ENCODE measurements at places on chromosomes 2 and 18.

DNA sequence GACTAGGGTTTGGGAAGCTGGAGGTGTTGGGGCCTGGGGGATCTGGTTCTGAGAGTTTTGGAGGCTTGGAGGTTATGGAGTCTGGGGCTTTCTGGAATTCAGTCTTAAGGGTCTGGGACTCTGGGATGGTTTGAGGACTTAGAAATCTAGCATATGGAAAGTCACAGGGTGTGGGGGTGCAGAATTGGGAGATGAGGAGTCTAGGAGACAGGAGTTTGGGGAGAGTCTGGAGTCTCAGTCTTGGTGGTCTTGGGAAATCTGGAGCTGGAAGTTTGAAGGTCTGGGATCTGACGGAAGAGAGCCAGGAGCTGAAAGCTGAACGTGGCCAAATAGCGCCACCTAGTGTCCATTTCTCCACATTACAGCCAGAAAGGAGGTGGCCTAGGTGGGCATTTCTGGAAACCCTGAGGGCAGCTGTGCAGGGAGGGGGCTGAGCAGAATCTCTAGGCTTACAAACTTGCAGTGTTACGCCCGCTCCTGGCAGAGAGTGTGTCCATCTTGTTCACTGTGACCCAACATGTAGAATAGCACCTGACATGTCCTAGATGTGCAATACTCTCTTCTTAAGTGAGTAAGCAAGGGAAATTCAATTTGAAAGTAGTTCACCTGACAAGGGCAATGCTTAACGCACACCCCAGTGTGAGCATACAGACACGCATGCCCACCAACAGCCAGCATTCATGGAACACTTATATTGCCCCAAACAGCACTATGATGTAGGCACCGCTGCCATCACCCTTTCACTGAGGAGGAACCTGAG is 204.8 kb downstream of the TFCP2L1 start:
- DNase-seq = peak; percentile 10

DNA sequence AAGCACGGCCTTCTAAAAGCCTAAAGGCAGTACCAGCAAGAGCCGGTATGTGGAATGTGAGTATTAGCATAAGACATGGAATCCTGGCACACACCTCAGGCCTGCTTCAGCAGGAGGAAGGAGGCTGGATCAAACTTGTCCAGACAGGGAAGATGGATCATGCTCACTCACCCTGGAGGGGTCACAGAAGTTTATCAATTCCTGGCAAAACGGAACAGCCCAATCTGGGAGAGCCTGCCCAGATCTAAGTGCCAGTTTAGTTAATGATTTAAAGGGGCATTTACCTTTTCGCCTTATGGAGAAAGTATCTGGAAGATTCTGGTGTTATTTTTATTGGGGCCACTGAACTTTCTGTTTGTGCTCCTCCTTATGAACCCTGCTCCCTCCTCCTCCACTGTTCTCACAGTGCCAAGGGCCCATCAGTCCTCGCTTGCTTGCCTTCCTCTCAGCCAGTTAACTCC is 58.3 kb upstream of the NFE2L2 start:
- DNase-seq = no peak

GRCh38 chr2:235005603-235006259 is 53.9 kb downstream of the SH3BP4 start:
- DNase-seq = no peak

DNA sequence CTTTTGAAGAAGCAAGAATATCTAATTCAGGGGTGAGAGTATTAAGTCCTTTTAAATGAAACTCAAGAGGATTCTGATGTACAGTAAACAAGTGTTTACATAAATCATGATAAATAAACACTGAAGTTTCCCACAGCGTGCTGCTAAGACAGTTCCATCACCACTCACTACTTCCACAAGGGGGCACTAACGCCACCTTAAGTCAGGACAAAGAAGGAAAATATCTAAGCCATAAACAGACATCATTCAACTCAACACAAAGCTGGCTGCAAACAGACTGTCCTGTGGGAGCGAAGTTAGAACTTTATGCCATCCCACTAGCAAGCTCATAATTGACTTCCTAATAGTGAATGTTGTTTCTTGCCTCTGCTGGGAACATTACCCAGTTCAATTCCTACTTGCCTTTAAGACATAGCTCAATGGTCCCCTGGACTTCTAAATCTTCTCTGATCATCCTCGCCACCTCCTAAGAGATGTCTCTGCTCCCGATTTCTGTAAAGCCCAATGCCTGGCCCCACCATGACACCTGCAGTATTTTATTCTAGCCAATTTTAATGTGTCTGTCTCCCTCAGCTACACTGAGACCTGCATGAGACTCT is 36.5 kb downstream of the MRPL44 start:
- peak; percentile 77 for DNase-seq

DNA sequence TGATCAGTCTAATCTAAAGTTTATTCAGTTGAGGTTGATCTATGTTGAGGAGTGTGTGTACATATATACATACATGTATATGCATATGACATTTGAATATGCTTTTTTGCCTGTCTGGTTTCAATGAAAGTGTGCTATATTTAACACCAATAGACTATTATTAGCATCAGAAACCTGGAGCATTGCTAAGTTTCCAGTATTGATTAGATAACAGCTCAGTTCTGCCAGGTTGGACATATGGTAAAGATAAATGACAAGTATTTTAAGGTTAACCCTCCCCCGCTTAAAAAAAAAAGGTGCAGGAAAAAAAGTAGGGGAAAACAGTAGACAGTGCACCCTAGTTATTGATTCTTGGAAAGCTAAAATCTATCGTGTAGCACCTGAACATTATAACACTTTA is 19.4 kb downstream of the CREB1 start:
- DNase-seq = no peak

DNA sequence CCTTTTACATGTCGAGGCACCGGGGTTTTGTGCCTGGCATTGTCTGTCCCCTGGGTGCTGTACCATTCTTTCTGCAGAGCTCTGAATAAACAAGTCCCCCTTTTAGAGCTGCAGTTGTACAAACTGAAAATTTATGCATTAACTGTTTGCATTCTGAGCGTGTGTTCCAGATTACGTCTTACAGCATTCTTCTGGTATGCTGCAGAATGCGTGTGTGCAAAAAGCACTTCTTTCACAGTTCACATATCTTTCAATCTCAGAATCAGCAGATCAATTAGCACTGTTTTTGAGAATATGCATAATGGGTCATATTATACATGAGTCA is 27.5 kb downstream of the MEIS1 start:
- DNase-seq = no peak

- DNase-seq = no peak
Observed at GRCh38 chr2:145635706-145636427, 1115.9 kb upstream of the ZEB2 start.

GRCh38 chr2:1482981-1483380 is 69.7 kb downstream of the TPO start:
- no peak for DNase-seq

- no peak for DNase-seq
Observed at GRCh38 chr2:177728399-177728765, 335.8 kb downstream of the AGPS start.

GRCh38 chr2:12674644-12675328 is 42.0 kb upstream of the TRIB2 start:
- no peak for DNase-seq

- no peak for DNase-seq
Observed at GRCh38 chr2:88188748-88189147, 18.6 kb downstream of the THNSL2 start.

GRCh38 chr2:197245829-197246804 is 64.5 kb downstream of the ANKRD44 start:
- DNase-seq = no peak

DNA sequence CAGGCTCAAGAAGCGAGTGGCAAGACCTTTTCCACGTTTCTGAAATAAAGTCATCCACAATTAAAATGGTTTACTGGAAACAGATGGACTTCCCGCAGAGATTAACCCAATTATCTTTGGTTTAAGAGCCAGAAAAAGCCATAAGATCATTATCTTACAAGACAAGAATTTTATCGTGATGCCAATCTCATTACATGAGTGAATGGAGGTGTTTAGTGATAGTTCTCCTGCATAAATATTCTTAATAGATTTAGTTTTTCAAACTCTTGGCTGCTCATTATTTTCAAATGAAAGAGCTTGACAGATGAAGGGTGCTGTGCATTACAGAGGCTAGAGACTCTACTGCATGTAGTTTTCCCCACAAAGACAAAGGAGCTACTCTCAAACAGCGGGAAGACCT is 1028.4 kb upstream of the PIK3C3 start:
- DNase-seq = no peak

GRCh38 chr2:154336201-154336600 is 362.3 kb upstream of the KCNJ3 start:
- DNase-seq = no peak

DNA sequence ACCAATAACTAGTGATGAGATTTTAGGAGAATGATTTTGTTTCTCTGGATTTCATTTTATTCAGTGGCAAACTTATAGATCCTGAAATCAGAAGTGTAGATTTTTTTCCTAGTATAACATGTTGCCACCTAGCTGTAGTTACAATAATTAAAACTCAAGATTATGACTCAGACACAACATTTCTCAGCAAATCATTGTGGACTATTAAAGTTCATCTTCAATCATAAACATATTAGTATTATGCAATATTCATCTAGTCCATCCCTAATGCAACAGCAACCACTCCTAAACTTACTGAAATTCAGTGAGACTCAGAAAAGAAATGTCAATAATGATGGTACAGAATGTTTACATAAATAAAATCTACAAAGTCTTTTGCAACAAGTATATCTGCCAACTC is 51.3 kb downstream of the USP34 start:
- DNase-seq = peak; percentile 45

GRCh38 chr2:120396861-120397811 is 51.2 kb downstream of the INHBB start:
- DNase-seq = peak; percentile 17

- DNase-seq = no peak
Observed at GRCh38 chr18:49924293-49924983, 111.1 kb upstream of the ACAA2 start.

- DNase-seq = no peak
Observed at GRCh38 chr18:57621246-57621604, 411 bp downstream of the NARS1 start.

DNA sequence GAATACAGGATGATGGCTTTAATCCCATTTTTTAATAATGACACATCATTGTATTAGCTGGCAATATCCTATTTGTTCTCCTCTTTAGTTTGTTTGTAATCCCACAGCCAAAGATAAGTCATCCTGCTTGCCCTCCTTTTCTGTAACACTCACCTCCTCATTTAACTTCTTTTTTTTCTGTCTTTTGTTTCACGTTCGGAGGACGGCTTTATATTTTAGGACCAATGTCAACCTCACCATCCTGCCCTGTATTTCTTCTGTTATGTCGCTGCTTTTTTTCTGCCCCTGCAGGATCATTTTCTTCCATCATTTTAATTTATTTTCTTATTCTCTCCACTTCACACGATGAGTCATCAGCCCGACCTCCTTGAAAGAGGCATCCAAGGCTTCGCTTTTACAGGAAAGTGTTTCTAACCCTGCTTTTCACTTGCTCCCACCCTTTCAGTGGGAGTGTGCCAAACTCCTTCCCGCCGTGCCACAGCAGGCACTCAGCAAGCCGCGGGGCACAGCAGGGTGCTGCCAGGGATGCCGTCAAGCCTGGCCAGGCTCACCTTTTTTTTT is 11.4 kb downstream of the RAB31 start:
- DNase-seq = peak; percentile 54
